Ammon's horn (tissue), 1 donor: ENCODE measurements at places on chromosomes 3 and 15.

- DNase-seq, result no peak
Observed at GRCh38 chr3:124221422-124221821, 229.5 kb upstream of the ROPN1 start.

- DNase-seq, result no peak
Observed at GRCh38 chr15:47975427-47975826, 145.4 kb upstream of the SLC24A5 start.

DNA sequence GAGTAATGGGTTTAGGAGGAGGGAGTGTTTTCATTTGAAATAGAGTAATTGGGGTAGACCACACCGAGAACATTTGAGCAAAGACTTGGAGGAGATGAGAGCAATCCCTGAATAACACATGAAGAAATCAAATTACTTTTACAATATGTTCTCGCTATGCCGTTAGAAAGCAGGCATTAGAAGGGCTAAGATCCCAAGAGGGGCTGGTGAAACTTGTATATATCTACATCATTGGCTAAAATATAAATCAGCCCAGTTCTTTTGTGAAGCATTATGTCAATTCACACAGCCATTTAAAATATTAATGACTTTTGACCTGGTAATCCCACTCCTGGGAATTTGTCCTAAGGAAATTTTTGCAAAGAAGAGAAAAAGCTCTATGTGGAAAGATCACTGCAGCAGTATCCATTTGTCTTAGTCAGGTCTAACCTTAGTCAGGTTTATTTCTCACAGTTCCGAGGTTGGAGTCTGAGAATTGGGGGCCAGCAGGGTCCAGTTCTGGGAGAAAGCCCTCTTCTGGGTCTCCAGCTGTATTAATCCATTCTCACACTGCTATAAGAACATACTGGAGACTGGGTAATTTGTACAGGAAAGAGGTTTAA lies 31.0 kb downstream of the CCDC32 start:
- no peak for DNase-seq

GRCh38 chr3:52327486-52328290 lies 11.6 kb downstream of the DNAH1 start:
- no peak for DNase-seq

- DNase-seq, result no peak
Observed at GRCh38 chr3:45524565-45524964, 70.0 kb upstream of the LIMD1 start.

- no peak for DNase-seq
Observed at GRCh38 chr3:155908086-155908485, 37.6 kb downstream of the GMPS start.
